Motor neuron (in vitro differentiated cells): ENCODE measurements at places on chromosomes 7 and 10. TPM values are rescaled to one million over a fixed set of nuclear protein-coding genes. Genes with fewer than 3 reads are reported as not detected.

Gene SH3PXD2A
- total RNA-seq, result 10.5 and 11.2 TPM in 2 replicates

Gene DRGX
- 0.20 and 0.59 TPM in 2 replicates for total RNA-seq

Gene HOXA1
- total RNA-seq, result 21.7 and 25.1 TPM in 2 replicates

Gene MEOX2
- 0.14 and 0.26 TPM in 2 replicates for total RNA-seq

Gene CBX3
- 237 and 241 TPM in 2 replicates for total RNA-seq

Gene GRM3
- total RNA-seq, result 0.19 TPM in 1 of 2 replicates, not detected in the other

Gene WEE2
- total RNA-seq, result 0.31 TPM in 1 of 2 replicates, not detected in the other

Gene CNPY1
- total RNA-seq, result 0.17 TPM in 1 of 2 replicates, not detected in the other

Gene KLHL7
- total RNA-seq, result 82.5 and 83.0 TPM in 2 replicates

Gene CTAGE8
- 0.36 and 0.38 TPM in 2 replicates for total RNA-seq

Gene ERVW-1
- 2.5 and 3.8 TPM in 2 replicates for total RNA-seq

Gene PRLHR
- total RNA-seq, result 0.15 and 0.16 TPM in 2 replicates

Gene EEPD1
- total RNA-seq, result 3.2 and 3.9 TPM in 2 replicates

Gene C10orf105
- total RNA-seq, result 1.9 and 2.1 TPM in 2 replicates

Gene MCM10
- 18.0 and 19.4 TPM in 2 replicates for total RNA-seq

Gene CDK14
- 28.6 and 37.0 TPM in 2 replicates for total RNA-seq

Gene MOGAT3
- not detected in 2 replicates for total RNA-seq

Gene SLC13A1
- total RNA-seq, result 0.09 and 0.13 TPM in 2 replicates

Gene C7orf33
- not detected in 2 replicates for total RNA-seq

Gene LIPK
- not detected in 2 replicates for total RNA-seq

Gene NKX1-2
- 2.6 TPM in 2 replicates for total RNA-seq

Gene CALN1
- total RNA-seq, result 0.07 and 0.23 TPM in 2 replicates

Gene EPHB4
- 49.9 and 50.5 TPM in 2 replicates for total RNA-seq

Gene CPN1
- total RNA-seq, result not detected in 2 replicates

Gene EMX2
- 14.8 and 20.2 TPM in 2 replicates for total RNA-seq

Gene TDRD1
- under 0.01 and 0.13 TPM in 2 replicates for total RNA-seq

Gene FAM241B
- total RNA-seq, result 39.9 and 43.9 TPM in 2 replicates

Gene HOGA1
- 3.1 and 4.2 TPM in 2 replicates for total RNA-seq

Gene PIK3AP1
- total RNA-seq, result 8.4 and 8.9 TPM in 2 replicates

Gene SFRP4
- not detected in 2 replicates for total RNA-seq

Gene MBL2
- not detected in 2 replicates for total RNA-seq

Gene UNC5B
- total RNA-seq, result 8.1 and 18.2 TPM in 2 replicates

Gene GPC2
- total RNA-seq, result 79.5 and 88.0 TPM in 2 replicates

Gene SFXN4
- 48.3 and 50.2 TPM in 2 replicates for total RNA-seq

Gene RTKN2
- total RNA-seq, result 0.69 and 0.81 TPM in 2 replicates

Gene FXYD4
- not detected in 2 replicates for total RNA-seq

Gene PRRT4
- 6.7 and 8.0 TPM in 2 replicates for total RNA-seq
